ENCODE measurements at places on chromosomes 7 and 10. TPM values are rescaled to one million over a fixed set of nuclear protein-coding genes. Genes with fewer than 3 reads are reported as not detected.

The MNX1 gene
- 3.7 TPM for total RNA-seq

GRCh38 chr10:55822096-55822495, 539.0 kb downstream of the ZWINT start:
- no peak for DNase-seq
- no peaks in the 10 kb centered on the region for H3K36me3 ChIP-seq
- H3K4me3 ChIP-seq = no peak overlapping the region
- H3K4me1 ChIP-seq = no peaks in the 10 kb centered on the region

The HKDC1 gene
- 0.08 TPM for total RNA-seq

- peaks cover 5% of the 10 kb centered on the region for H3K36me3 ChIP-seq
- no peak overlapping the region for H3K4me3 ChIP-seq
- peaks cover 2% of the 10 kb centered on the region for H3K4me1 ChIP-seq
- no peaks in the 10 kb centered on the region for H3K27me3 ChIP-seq
- no peak overlapping the region for H3K27ac ChIP-seq
Observed at GRCh38 chr7:135924302-135924701, 52.9 kb downstream of the MTPN start.

DNA sequence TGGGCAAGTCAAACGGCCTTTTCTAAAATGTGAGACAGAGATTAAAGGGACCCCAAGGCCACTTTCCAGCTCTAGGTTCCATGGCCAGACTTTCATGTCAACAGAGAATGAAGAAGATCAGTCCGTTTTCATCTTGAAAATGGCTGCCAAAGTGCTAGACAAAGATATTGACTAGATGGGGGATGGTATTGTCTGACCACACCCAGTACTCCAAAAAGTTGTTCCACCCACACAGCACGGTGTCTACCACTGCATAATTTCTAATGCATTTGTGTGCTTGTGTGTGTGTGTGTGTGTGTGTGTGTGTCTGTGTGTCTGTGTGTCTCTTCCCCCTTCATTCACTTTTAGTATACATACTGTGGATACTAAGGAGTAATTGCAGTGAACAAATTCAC, 1.3 kb downstream of the COL1A2 start:
- no peaks in the 10 kb centered on the region for H3K27me3 ChIP-seq
- H3K4me3 ChIP-seq = no peak overlapping the region
- H3K27ac ChIP-seq = no peak overlapping the region
- H3K36me3 ChIP-seq = no peaks in the 10 kb centered on the region
- peaks cover 13% of the 10 kb centered on the region for H3K4me1 ChIP-seq

DNA sequence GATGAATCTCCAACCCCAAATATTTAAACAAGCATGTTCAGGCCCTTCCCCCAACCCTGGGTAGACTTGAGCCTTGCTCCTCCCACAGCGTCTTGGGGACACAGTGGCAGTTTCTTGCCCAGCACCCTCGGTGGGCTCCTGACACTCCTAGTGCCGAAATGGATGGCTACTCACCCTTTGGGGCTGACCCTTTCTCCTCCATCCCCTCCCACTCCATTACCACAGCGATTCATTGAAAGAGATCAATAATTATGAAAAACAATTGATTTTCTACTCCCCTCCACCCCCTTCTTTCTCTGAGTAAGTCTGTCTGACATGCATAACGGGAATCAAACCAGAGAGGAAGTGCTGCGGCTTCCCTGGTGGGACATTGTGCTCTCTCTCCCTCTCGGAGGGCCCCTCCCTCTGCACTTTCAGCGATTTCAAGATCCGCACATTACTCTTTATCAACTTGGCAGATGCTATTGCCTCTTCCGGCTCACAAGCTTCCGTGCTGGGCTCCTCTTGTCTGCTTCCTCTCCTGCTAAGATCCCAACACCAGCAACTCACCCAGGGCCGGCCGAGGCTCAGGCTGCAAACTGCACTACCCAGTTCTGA, 79.0 kb upstream of the PLXNA4 start:
- H3K4me1 ChIP-seq = no peaks in the 10 kb centered on the region
- H3K27me3 ChIP-seq = no peaks in the 10 kb centered on the region
- no peak overlapping the region for H3K4me3 ChIP-seq
- DNase-seq = no peak
- H3K36me3 ChIP-seq = no peaks in the 10 kb centered on the region
- no peak overlapping the region for H3K27ac ChIP-seq

The COL28A1 gene
- 0.02 TPM for total RNA-seq

The ARHGAP22 gene
- not detected for total RNA-seq

- H3K36me3 ChIP-seq = no peaks in the 10 kb centered on the region
- H3K4me1 ChIP-seq = no peaks in the 10 kb centered on the region
- no peak overlapping the region for H3K27ac ChIP-seq
- no peak overlapping the region for H3K4me3 ChIP-seq
- DNase-seq = no peak
- no peaks in the 10 kb centered on the region for H3K27me3 ChIP-seq
Observed at GRCh38 chr10:3857318-3857717, 72.3 kb upstream of the KLF6 start.

DNA sequence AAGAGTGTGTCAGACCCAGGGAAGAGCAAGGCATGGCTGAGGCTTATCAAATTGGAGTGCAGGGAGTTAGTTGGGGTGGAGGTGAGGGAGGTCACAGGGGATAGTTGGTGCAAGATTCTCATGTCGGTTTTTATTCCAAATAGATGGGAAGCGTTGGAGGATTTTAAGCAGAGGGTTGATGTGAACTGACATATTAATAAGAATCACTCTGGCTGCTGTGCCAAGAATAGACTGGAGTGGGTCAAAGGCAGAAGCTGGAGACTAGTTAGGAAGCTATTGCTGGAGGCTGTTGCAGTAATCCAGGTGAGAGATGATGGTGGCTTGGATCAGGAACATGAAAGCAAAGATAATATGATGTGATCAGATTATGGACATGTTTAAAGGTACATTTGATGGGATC, 36.5 kb downstream of the LRRC18 start:
- H3K36me3 ChIP-seq = no peaks in the 10 kb centered on the region
- no peaks in the 10 kb centered on the region for H3K4me1 ChIP-seq
- H3K4me3 ChIP-seq = no peak overlapping the region
- no peak overlapping the region for H3K27ac ChIP-seq

- no peaks in the 10 kb centered on the region for H3K27me3 ChIP-seq
- DNase-seq = no peak
- H3K36me3 ChIP-seq = no peaks in the 10 kb centered on the region
Observed at GRCh38 chr7:111650456-111650999, 88.2 kb upstream of the IMMP2L start.

DNA sequence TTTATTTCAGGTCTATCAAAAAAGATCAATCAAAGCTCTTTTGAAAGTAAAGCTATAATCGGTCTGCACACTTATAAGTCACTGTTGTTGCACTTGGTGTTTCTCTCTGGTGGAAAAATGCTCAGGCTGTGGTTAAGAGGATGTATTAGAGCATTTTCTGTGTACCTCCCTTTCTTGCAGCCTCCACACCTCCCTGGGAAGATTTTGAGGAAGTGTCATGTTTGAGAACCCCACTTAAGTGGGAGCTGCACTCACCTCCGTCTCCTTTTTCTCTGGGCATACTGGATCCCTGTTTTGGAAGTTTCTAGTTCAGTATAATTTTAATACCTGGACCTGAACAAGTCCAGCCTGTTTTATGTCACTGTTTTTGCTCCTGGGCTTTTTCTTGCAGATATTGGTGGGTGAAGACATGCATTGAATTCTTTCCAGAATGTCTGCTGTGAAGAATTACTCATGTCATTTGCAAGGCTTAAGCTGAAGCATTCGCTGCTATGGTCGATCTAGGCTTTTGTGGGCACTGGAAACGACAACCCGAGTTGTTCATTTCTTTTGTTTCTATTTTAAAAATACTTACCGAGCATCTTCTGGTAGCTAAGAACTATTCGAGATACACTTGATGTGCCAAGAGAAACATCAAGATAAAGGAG, 36.6 kb downstream of the TCF7L2 start:
- no peaks in the 10 kb centered on the region for H3K27me3 ChIP-seq
- no peak for DNase-seq
- no peak overlapping the region for H3K4me3 ChIP-seq
- no peak overlapping the region for H3K27ac ChIP-seq

The TET1 gene
- total RNA-seq = 12.8 TPM

GRCh38 chr10:33521062-33521461, 186.6 kb upstream of the NRP1 start:
- no peaks in the 10 kb centered on the region for H3K4me1 ChIP-seq
- no peak overlapping the region for H3K4me3 ChIP-seq
- no peaks in the 10 kb centered on the region for H3K36me3 ChIP-seq
- no peaks in the 10 kb centered on the region for H3K27me3 ChIP-seq
- H3K27ac ChIP-seq = no peak overlapping the region
- no peak for DNase-seq
